ENCODE measurements at places on chromosomes 5 and 9.

- peak; percentile 38 for ATAC-seq
Observed at GRCh38 chr9:109467936-109468335, 30.2 kb downstream of the PTPN3 start.

GRCh38 chr5:81363093-81363871, 30.7 kb downstream of the ACOT12 start:
- ATAC-seq = no peak

GRCh38 chr5:55554585-55555202, 19.9 kb upstream of the PLPP1 start:
- ATAC-seq = no peak

GRCh38 chr5:127077366-127077765, 4.1 kb upstream of the C5orf63 start:
- ATAC-seq = no peak

- ATAC-seq = no peak
Observed at GRCh38 chr5:32057187-32058096, 116.7 kb downstream of the GOLPH3 start.

DNA sequence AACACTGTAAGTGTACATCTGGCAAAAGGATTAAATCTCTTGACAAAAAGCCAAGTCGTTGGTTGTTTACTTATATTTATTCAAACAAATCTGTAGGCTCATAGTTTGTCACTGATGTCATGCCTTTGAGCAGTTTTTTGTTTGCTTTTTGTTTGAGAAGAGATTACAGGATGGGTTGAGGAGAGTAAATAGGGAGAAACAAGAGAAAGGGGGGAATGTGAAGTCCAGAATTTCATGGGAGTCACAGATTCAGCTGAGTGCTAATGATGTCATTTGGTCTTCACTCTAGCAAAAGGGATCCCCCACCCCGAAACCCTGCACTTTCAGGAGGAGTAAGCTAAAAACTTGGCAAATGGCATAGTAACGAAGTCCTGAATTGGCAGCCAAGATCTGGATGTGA, 337.4 kb downstream of the GLIS3 start:
- ATAC-seq = no peak

DNA sequence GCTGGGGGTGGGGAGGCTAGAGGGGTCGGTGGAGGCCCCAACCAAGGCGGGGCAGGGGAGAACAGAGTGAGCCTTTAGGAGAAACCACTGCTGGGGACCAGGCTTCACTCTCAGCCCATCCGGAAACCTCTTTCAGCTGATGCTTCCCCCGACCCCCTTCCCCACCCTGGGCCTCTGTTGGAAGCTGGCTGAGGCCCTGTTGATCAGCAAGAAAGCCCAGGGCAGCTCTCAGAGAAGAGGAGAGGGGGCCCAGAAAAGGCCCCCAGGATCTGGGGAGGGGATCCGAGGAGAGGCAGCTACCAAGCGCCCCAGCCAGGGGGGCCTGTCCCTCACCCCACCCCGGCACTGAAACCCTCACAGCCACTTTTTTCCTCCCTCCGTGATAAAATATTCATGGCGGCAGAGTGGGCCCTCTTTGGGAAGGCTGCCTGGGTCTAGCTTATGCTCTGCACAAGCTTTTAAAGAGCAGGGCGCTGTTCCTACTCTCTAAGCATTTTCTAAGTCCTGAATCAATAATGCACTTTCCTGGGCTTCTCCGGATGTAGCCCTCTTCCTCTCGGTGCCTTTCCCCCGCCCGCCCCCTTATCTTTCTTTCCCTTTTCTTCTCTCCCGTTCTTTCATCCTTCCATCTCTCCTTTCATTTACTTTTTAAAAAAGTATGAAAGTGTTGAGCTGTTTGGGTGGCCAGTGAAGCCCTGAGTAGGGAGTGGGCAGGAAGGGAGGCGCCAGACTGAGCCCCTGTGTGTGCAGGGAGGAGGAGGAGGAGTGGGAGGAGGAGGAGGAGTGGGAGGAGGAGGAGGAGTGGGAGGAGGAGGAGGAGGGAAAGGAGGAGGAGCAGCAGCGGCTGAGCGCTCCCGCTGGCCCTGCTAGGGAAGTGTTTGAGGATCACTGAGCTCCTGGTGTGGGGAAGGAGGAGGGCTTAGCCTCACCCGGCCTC, 23.5 kb downstream of the NTNG2 start:
- ATAC-seq = no peak

DNA sequence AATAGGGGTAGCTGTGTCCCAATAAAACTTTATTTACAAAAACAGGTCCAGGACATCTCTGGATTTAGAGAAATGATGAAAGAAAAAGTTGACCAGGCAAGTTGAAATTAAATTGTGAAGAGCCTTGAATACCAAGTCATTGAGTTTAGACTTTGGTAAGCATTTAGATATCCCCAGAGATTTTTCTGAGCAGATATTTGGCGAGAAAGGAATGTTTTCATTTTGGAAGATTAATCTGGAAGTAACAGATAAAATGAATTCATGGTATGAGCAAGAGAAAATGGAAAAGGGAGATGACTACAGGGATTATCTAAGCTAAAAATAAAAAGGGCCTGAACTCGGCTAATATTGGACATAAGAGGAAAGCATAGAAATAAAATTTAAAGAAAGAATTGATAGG, 157.6 kb downstream of the ACTL7B start:
- no peak for ATAC-seq
